Stimulated activated CD8-positive, alpha-beta memory T cell treated with anti-CD3 and anti-CD28 coated beads, Interleukin-4, amount 100 ng/mL, for 1 hour (primary cell): ENCODE measurements at places on chromosomes 1 and 21.

- DNase-seq, result no peak
These were observed 13.8 kb downstream of the PARK7 start for GRCh38 chr1:7975212-7975865.

- DNase-seq, result no peak
These were observed 257.3 kb downstream of the CAMTA1 start for GRCh38 chr1:7042322-7043190.

GRCh38 chr1:76086597-76086996, 12.1 kb downstream of the ST6GALNAC3 start:
- no peak for DNase-seq

DNA sequence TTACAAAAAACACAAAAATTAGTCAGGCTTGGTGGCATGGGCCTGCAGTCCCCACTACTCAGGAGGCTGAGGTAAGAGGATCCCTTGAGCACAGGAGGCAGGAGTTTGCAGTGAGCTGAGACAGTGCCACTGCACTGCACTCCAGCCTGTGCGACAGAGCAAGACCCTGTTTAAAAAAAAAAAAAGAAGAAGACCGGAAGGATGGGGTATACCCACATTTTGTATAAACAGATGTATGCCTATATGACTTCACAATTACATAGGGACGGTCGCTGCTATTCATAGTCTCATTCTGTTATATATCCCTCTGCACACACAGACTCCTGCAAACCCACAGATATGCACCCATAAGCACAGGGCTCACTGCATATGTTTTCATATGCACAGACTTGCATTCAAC, 12.7 kb downstream of the LCK start:
- DNase-seq, result no peak
